Stimulated activated CD8-positive, alpha-beta memory T cell treated with anti-CD3 and anti-CD28 coated beads, Interleukin-7, amount 100 ng/mL, for 24 hours (primary cell): ENCODE measurements at places on chromosomes 1 and 21.

DNA sequence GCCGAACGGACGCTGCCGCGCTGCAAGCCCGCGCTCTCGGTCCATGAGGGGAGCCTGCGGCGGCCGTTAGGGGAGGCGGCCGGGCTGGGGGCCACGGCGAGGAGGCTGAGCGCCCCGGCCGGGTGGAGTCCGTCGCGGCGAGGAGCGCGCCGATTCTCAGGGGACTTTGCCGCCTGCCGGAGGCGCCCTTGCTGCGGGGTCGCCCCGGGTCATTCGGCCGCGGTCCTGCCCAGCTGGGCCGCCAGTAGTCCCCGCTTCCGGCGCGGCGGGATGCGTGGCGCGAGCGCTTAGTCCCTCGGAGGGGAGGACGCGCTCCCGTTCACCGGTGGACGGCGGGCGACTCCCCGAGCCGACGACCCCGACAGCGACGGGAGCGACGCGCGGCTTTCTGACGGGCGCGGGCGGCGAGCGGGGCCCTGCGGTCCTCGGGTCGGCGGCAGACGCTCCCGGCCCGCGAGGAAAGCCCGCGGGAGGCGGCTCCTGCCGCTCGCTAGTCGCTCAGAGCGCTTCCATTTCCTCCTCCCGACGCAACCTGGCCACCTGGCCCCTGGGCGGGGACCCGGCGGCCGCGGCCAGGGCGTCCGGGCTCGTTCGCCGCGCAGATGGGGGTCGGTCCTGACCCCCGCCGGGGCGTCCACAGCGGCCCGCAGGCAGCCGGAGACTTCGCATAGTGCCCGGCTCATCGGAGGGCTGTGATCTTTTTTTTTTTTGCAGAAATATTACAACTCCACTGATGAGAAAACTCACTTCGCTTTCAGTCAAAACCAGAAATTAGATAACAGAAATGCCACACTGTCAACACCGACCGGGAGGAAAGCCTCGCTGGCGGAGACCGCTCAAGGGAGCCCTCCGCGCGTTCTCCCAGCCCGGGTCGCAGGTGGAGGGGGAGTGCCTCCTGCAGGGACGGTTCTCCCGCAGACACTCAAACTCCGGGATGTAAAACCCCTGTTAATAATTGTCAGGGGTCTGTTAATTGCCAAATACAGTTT, 641 bp upstream of the ZBTB21 start:
- DNase-seq = no peak

DNA sequence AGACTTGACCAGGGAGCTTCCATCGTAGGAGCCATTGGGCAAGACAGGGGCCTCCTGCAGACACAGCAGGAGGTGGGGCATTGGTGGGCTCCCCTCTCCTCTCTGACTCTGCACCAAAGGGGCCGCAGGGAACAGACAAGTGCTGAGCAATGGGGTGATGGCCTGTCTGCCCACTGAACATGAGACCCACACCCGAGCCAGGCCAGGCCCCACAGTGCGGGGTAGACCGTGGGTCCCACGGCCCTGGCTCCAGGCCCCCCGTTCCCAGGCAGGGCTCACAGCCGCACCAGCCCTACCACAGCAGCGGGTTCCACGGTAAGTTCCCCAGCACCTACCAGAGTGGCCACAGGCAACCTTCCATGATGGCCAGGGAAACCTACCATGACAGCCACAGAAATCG, 45.9 kb downstream of the CHD5 start:
- DNase-seq = no peak

GRCh38 chr1:225909477-225909876, 14.6 kb downstream of the PYCR2 start:
- DNase-seq = no peak

DNA sequence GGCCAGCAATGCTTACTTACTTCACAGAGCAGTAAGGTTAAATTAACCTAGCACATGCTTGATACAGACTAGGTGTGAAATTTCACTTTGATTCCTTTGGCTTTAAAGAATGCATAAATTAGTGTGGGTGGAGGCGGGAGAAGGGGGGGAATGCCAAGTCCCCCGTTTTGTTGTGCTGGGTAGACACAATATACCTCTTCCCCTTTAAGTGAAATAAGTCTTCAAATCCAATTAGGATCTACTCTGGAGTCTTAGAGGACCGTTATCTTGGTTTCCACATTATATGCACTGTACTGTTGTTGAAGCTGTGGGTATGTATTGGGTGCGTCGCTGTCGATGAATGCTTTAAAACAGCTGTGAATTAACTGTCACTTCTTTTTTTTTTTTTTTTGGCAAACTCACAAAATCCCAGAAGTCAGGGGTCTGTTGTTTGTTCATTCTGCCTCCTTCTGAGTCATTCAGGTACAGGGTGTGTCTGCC, 1.6 kb upstream of the S1PR1 start:
- no peak for DNase-seq
